ENCODE measurements at places on chromosomes 7 and 10.

- DNase-seq = peak; percentile 10
These were observed 281.1 kb downstream of the CDK14 start for GRCh38 chr7:90877201-90877600.

DNA sequence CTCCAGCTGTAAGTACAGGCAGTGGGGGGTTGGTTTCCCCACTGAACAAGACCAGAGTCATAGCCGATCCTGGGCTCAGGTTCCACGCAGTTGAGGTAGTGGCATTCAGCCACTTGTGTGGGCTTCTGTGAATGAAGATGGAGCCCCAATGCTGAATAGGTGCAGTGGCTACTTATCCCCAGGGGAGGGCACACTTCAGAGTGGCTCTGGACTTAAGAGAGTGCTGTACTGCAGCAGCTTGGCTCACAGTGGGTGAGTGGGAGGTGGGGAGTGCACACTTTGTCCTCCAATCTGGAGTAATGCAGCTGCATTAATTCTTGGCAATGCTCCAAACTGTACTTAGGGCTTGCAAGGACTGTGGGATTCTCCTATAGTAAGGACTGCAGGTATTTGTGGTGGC is 81.9 kb downstream of the BUB3 start:
- no peak for DNase-seq

DNA sequence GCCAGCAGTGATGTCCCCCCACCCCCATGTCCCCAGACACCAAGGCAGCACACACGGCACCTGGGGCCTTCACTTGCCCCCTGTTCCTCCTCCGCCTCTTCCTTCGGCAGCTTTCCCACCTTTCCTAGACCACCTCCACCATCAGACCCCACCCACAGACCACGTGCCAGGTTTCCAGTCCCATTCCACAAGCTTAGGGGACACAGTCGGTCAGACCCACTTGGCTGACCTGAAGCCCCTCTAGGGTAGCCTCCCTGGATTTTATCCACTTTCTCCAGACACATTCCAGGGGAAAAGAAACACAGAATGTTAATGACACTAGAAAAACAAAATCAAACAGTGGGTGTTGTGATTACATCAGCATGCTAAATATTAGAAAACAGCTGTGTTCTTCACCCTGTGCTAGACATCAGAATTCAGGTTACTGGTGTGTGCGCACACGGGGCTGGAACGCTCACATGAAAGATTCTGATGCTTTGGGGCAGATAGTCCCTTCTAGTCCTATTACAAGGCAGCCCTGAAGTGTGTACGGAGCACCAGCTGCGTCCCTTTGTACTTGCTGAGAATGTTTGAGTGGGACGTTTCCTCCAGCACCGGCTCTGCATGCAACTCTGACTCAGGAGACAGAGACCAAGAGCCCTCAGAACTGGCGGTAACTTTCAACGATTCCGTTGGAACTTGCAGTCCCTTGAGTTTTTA is 75.5 kb upstream of the PPP2R2D start:
- no peak for DNase-seq

DNA sequence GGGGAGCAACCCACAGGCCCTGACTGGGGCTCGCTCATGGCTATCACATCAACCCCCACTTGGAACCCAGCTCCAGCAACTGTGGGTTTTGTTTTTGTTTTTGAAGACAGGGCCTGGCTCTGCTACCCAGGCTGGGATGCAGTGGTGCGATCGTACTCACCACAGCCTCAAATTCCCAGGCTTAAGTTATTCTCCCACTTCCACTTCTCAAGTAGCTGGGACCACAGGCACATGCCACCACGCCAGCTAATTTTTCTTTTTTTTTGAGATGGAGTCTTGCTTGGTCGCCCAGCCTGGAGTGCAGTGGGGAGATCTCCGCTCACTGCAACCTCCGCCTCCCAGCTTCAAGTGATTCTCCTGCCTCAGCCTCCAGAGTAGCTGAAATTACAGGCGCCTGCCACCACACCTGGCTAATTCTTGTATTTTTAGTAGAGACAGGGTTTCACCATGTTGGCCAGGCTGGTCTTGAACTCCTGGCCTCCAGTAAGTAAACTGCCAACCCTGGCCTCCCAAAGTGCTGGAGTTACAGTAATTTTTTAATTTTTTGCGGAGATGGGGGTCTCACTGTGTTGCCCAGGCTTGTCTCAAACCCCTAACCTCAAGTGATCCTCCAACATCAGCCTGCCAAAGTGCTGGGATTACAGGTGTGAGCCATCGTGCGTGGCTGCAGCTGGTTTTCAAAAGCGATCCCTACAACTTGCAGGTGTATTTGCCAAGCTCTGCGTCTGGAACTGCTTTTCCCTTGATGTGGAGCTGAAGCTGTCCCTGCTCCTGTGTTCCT is 228.7 kb downstream of the SKIDA1 start:
- DNase-seq = no peak

DNA sequence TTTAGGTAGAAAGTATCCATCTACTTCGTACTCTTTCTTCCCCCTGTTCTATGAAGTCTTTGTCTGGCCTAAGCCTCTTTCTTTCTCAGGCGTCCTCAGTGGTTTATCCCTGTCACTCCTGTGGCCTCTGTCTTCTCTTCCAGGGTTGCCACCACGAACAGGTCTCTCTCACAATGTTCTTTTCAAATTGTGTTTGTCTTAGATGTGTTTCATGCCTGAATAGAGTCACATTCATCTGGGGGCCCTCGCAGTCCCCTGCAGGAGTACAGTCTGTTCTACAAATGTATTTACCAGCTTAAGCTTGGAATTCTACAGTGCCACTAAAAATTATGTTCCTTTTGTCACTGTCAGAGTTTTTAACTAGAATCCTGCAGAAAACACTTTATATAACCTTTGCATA is 680.4 kb upstream of the FOXK1 start:
- DNase-seq = no peak

DNA sequence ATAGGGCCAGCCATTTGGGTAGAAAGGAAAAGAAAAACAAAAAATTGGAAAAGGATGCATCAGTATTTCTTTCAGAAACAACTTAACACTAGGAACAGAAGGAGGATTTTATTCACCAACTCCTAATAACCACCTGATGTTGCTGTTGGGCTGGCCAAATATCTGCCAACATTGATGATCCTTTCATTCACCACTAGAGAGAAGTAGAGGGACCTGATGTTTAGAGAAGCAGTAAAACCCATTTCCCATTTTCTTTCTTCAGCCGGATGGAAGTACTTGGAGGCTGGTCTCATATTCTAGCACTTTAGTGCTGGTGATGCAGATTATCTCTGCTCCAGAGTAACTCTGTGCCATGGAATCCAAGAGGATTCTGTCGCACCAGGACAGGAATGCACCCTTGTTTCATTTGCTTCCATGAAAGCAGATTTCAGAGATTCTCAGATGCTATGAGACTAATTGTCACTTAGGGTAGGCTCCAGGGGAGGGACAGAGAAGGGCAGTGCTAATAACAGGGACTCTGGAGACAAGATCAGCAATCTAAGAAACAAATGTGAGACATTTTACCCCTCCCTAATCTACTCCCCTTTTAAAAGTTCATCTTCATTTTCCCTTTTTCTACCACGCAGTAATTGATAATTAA is 3.1 kb downstream of the KLLN start:
- DNase-seq = peak; percentile 84

GRCh38 chr7:32059289-32060011 is 10.8 kb downstream of the PDE1C start:
- DNase-seq = no peak

DNA sequence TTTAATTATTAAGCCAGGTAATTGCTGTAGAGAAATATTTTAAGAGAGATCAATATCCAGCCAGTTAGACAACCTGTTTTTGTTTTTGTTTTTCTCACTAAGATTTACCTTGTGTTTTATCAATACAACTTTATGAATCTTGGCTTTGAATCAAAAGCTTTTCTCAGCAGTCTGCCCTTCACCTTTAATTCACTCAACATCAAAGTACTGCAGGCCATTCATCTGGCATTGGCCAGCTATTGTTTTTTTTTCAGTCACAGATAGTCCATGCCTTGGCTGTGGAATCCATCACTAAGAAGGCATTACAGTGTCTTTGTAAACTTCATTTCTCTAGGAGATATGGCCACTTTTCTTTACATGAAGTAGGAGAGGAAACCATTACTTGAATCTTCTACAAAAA is 20.2 kb downstream of the SGCE start:
- DNase-seq = no peak

- DNase-seq = peak; percentile 96
These were observed 127.6 kb downstream of the OAT start for GRCh38 chr10:124291001-124291701.

DNA sequence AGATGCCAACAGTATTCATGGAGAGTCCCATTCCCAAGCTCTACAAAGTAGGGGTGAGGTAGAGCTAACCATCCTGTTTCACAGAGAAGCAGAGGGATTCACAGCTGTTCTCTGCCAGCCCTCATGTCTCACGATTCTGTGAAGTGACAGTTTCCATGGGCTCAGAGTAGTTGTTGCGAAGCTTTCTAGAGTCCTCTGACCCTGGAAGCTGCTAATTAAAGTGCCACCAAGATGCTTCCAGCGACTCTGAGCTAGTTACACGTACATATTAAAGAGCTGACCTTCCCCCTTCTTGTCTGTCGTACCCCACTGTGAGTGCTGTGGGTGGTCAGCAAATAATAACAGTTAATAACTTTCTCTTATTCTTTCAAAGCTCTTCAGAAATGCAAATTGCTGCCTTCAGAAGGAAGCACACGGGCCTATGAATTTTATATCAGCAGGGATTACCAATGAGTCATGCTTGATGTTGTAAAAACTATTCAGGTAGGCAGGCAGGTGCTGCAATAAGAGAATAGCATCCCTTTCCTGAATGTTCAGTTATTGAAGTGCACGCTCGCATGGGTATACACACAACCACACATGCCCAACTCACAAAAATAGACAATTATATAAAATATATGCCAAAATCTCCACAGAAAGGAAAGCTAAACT is 34.1 kb downstream of the DNAJB9 start:
- DNase-seq = no peak

DNA sequence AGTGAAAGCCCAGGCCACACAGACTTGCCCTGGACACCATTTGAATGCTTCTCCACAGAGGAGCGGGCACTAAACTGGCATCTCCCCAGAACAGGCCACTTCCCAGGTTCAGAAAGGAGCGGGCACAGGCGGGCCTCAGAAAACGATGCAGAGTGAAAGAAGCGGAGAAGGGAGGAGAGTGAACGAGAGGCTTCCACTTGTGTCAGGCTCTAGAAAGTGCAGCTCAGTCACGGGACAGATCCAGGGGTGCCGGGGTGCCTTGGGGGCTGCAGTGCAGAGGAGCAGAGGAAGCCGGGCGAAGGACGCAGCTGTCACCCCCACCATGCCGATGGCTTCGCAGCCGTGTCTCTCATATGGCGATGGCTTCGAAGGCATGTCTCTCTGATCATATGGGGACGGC is 26.1 kb upstream of the PRKAR1B start:
- DNase-seq = no peak

DNA sequence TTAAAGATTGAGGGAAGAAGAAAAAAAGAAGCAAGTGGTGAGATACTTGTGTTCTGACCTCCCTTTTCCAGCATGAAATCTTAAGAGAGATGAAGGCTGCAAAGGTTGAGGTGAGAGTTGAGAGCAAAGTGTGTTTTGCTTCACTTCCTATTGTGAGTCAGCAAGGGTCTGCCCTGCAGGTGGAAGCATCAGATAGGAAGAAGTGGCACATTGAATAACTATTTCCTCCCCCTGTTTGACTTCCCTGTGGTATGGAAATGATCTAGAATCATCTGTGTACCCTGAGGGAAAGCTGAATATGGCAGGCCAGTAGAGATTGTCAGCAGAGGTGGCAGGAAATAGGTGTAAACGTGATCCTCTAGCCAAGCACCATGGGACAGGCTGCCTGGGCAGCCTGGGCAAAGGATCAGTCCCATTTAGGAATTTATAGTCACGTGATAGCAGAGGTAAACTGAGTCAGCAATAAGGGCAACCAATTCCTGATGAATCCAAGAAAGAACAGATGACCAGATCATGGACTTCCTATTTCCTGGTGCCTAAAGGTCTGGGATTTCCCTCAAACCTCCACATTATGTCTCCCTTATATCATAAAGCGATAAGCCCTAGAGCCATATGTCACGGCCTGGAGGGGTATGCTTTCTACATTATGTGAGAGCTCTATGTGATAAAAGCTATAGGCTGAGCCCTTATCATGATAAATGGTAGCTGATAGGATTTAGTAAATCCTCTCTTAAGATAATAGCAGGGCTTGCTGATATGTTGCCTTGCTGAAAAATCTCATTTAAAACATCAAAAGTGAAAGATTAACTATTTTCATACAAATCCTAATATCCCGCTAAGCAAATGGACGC is 287.0 kb downstream of the MDFIC start:
- DNase-seq = no peak

DNA sequence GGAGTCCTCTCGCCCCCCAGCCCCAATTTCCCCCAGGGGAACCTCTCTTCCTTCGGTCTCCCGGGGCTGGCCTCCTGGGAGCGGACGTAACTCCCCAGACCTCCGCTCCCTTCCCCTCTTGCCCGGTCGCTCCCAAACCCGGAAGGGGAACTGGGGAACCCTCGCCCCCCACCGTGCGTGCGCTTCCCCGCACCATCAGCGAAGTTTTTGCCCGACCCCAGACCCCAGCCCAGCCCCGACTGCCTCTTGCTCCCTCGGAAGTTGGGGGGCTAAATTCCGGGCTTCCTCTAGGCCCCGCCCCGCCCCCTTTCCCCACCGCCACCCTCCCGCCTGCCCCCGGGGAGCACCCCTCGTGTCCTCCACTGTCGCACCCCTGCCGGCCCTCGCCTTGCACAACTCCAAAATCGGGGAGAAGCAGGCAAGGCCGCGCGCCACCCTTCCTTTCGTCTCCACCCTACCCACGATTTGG is 436 bp downstream of the GNB2 start:
- peak; percentile 30 for DNase-seq

DNA sequence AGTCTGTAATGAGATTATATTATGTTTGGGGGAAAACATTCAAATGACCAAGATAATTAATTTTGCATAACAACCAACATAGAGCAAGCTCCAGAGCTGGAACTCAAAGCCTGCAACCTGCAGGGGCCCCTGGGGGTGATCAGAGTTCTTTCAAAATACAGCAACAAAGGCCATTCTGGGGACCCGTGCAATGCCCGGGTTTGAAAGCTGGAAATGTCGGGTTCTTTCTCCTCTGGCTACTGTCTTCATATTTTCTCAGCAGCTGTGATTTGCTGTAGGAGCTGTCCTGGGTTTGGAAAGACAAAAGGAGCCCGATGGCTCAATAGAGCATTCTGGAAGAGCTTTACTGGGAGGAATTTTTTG is 30.8 kb upstream of the CARD11 start:
- no peak for DNase-seq

GRCh38 chr10:3493621-3494020 is 291.4 kb downstream of the KLF6 start:
- DNase-seq = no peak

GRCh38 chr7:51227861-51228260 is 88.7 kb downstream of the COBL start:
- DNase-seq = no peak
